ENCODE measurements at places on chromosomes 6 and 20. TPM values are rescaled to one million over a fixed set of nuclear protein-coding genes. Genes with fewer than 3 reads are reported as not detected.

Gene SAPCD1
- not detected for total RNA-seq

DNA sequence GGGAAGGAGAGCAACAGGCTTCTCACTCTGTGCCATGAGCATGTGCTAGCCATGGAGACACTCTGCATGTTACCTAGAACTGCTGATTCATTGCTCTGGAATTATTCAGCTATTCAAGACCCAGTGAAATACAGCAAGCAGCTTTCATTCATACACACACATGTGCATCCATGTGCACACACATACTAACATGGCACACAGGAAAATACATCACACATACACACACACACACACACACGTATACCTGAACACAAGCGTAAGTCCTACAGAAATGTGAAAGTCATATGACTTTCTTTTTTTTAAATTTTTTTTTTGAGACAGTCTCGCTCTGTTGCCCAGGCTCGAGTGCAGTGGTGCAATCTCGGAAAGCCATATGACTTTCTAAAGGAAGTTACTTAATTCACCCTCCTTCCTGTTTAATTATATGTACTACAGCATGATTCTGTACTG is 108.2 kb upstream of the NFATC2 start:
- peaks cover 5% of the 10 kb centered on the region for H3K4me1 ChIP-seq
- no peaks in the 10 kb centered on the region for H3K36me3 ChIP-seq
- no peak overlapping the region for H3K4me3 ChIP-seq
- no peak for DNase-seq
- no peak overlapping the region for H3K27ac ChIP-seq
- no peaks in the 10 kb centered on the region for H3K27me3 ChIP-seq

- peak overlapping the region; percentile 0 for H3K27ac ChIP-seq
- no peak overlapping the region for H3K4me3 ChIP-seq
- peaks cover 51% of the 10 kb centered on the region for H3K36me3 ChIP-seq
- peaks cover 47% of the 10 kb centered on the region for H3K4me1 ChIP-seq
- H3K27me3 ChIP-seq, result no peaks in the 10 kb centered on the region
Measured at GRCh38 chr6:7214468-7214867, 98.5 kb downstream of the SSR1 start.

DNA sequence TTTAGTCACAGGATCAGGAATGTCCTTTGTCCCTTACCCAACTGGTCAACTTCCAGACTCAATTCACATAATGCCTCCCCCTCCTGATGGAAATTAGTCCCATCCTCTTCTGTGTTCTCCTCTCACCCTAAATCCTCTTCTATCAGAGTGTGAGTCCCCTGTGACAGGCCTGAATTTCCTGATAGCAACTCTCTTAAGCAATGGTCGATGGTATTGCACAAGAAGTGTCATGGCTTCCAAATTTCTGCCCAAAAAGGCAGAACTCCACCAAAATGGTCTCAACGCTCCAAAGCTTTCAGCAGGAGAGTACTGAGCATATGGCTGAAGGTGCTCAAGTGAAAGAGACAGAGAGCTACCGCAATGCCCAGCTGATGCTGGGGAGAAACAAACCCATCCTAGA is 2.4 kb downstream of the PREP start:
- DNase-seq, result no peak
- no peaks in the 10 kb centered on the region for H3K27me3 ChIP-seq
- H3K27ac ChIP-seq, result no peak overlapping the region
- H3K36me3 ChIP-seq, result peaks cover 18% of the 10 kb centered on the region
- no peak overlapping the region for H3K4me3 ChIP-seq

- no peak overlapping the region for H3K4me3 ChIP-seq
- H3K27me3 ChIP-seq, result no peaks in the 10 kb centered on the region
- no peak overlapping the region for H3K27ac ChIP-seq
- DNase-seq, result peak; percentile 54
Measured at GRCh38 chr20:47795214-47795907, 10.1 kb upstream of the SULF2 start.

Gene TOMM6
- total RNA-seq, result 186 TPM

- H3K4me3 ChIP-seq, result no peak overlapping the region
- H3K36me3 ChIP-seq, result no peaks in the 10 kb centered on the region
- no peaks in the 10 kb centered on the region for H3K4me1 ChIP-seq
- H3K27me3 ChIP-seq, result no peaks in the 10 kb centered on the region
Measured at GRCh38 chr20:10404023-10404628, 29.9 kb downstream of the MKKS start.

Gene SLC35B3
- 7.3 TPM for total RNA-seq

DNA sequence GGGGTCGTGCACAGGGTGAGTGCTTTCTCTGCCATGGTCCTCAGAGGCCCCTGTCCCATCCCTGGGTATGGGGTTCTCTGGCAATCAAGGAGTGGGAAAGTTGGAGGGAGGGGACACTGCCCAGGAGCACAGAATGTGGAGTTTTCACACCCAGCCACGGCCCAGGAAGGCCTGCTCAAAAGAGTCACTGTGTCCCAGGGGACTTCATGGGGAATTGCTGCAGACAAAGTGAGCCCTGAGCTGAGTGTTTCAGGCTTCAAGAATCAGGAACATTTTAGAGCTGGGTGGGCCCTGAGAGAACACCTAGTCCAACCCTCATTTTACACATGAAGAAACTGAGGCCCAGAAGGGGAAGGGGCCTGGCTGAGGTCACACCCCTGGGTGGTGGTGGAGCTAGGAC is 5.7 kb downstream of the MAPK13 start:
- DNase-seq, result no peak
- no peaks in the 10 kb centered on the region for H3K36me3 ChIP-seq
- no peak overlapping the region for H3K4me3 ChIP-seq
- H3K27ac ChIP-seq, result no peak overlapping the region

DNA sequence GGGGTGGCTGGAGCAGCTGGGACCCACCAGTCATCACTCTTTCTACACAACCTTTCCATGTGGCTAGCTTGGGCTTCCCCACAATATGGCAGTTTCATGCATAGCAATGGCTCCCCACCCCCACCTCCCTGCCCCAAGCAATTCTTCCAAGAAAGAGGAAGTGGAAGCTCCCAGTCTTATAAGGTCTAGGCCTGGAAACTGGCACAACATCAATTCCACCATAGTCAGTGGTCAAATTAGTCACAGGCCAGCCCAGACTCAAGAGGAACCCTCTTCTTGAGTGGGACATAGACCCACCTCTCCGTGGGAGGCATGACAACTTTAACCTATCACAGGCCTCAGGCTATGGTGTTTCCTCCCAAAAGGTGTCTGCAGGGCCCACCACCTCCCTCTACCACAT is 17.7 kb downstream of the TGM6 start:
- no peak for DNase-seq
- H3K27me3 ChIP-seq, result peaks cover 4% of the 10 kb centered on the region
- H3K4me1 ChIP-seq, result no peaks in the 10 kb centered on the region
- no peak overlapping the region for H3K27ac ChIP-seq

Gene TP53TG5
- total RNA-seq, result not detected

DNA sequence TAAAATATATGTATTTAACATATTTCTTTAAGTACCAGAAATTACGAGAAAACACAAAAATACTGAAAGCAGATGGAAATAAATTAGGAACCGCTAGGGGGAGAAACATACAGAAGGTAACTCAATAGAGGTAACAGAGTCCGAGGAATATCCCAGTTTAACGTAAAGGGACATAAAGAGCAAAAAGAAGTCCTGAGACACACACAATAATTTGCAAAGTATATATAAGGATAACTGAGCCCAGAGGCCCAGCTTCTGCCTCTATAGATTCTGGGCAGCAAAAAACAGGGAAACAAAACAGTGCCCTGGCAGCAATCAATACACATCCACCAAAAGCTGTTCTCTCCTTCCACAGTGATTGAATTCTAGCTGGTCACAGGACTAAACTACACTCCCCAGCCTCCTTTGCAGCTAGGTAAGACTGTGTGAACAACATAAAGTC is 15.1 kb downstream of the TBC1D32 start:
- DNase-seq, result no peak
- no peaks in the 10 kb centered on the region for H3K27me3 ChIP-seq
- H3K4me3 ChIP-seq, result peak overlapping the region; percentile 30
- no peaks in the 10 kb centered on the region for H3K36me3 ChIP-seq
- no peak overlapping the region for H3K27ac ChIP-seq

DNA sequence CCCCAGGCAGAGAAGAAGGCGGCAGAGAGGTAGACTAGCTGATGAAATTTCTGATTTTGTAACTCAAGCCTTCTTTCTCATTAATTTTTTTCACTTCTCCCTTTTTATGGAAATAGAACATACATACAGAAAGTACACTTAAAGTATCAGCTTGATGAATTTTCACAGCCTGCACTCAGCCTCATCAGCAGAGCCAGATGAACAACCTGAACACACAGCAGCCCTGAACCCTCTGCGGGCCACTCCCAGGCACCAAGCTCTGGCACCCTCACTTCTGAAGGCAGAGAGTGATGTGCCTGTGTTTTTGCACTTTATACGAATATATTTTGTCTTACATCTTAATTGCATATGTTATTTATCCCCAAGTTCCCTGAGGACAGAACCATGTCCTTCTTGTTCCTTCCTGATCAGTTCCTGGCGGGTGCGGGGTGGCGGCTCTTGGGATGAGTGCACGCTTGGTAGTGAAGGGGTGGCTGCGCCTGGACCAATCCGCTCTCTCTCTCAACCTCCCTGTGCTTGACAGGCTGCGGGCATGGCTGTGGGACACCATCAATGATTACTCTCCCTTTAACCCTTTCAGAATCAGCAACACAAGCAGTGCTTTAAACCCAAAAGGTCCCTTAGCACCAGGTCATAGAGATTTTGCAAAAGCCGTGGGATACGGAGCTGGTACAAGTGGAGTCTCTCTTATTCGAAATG is 34.8 kb upstream of the AFDN start:
- no peak overlapping the region for H3K27ac ChIP-seq
- H3K4me1 ChIP-seq, result peaks cover 10% of the 10 kb centered on the region
- DNase-seq, result no peak
- no peaks in the 10 kb centered on the region for H3K27me3 ChIP-seq
- H3K4me3 ChIP-seq, result no peak overlapping the region
- no peaks in the 10 kb centered on the region for H3K36me3 ChIP-seq

- no peaks in the 10 kb centered on the region for H3K4me1 ChIP-seq
- no peaks in the 10 kb centered on the region for H3K27me3 ChIP-seq
- H3K36me3 ChIP-seq, result peaks cover 89% of the 10 kb centered on the region
- H3K4me3 ChIP-seq, result no peak overlapping the region
- no peak for DNase-seq
Measured at GRCh38 chr6:44422531-44422930, 35.0 kb downstream of the CDC5L start.

- no peak overlapping the region for H3K4me3 ChIP-seq
- H3K27ac ChIP-seq, result no peak overlapping the region
- H3K4me1 ChIP-seq, result no peaks in the 10 kb centered on the region
- H3K27me3 ChIP-seq, result no peaks in the 10 kb centered on the region
- H3K36me3 ChIP-seq, result no peaks in the 10 kb centered on the region
Measured at GRCh38 chr6:131688286-131688685, 12.9 kb downstream of the OR2A4 start.

- no peaks in the 10 kb centered on the region for H3K36me3 ChIP-seq
- H3K4me1 ChIP-seq, result no peaks in the 10 kb centered on the region
- H3K27me3 ChIP-seq, result no peaks in the 10 kb centered on the region
- H3K4me3 ChIP-seq, result no peak overlapping the region
- no peak for DNase-seq
Measured at GRCh38 chr20:59802018-59802417, 131.4 kb downstream of the SYCP2 start.

Gene RNF182
- total RNA-seq, result 0.75 TPM

DNA sequence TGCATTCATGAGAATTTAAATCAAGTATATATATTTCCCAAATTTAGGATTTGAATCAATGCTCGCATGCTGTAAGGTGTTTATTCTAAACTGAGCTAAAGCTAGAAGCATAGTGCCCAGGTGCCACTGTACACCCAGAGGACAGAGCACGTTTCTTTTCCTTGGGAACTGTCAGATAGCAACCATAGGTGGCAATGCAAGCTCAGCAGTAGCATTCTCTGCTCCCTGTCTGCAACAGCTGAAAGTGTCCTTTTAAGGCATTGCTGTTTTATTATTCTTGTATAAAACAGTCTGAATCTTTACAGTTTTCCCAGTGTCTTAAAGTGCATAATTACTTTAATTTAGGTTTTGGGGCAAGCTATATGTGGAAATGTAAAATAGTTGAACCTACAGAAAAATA is 443.4 kb upstream of the MMS22L start:
- no peaks in the 10 kb centered on the region for H3K27me3 ChIP-seq
- no peaks in the 10 kb centered on the region for H3K36me3 ChIP-seq
- H3K27ac ChIP-seq, result no peak overlapping the region
- H3K4me3 ChIP-seq, result no peak overlapping the region
- DNase-seq, result no peak
- no peaks in the 10 kb centered on the region for H3K4me1 ChIP-seq

Gene NAA20
- 68.3 TPM for total RNA-seq

Gene CCDC170
- 0.30 TPM for total RNA-seq

DNA sequence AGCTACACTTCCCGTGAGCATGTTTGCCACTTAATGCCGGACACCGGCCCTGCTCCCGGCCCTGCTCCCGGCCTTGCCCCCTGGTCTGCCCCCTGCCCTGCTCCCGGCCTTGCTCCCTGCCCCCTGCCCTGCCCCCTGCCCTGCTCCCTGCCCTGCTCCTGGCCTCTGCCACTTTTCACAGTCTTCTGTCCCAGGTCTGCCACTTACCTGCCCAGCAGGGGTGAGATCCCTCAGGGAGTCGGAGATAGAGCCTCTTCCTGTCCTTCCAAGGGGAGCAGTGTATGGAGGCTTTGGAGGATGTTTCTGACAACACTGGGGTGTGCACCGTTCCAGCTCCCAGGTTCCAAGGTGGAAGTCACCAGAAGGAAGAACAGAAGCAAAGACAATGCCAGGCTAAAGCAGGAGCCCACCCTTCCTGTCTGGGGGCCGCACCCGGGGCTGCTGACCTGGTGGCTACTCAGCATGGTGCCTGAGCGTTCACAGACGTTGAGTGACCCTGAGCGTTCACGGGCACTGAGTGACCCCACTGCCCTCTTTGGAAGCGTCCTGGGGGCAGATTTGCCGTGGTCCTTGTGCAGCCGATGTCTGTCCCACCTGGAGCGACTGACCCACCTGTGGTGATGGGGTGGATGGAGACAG is 199.8 kb downstream of the DLL1 start:
- no peak overlapping the region for H3K27ac ChIP-seq
- H3K27me3 ChIP-seq, result no peaks in the 10 kb centered on the region
- no peak overlapping the region for H3K4me3 ChIP-seq
- DNase-seq, result no peak

DNA sequence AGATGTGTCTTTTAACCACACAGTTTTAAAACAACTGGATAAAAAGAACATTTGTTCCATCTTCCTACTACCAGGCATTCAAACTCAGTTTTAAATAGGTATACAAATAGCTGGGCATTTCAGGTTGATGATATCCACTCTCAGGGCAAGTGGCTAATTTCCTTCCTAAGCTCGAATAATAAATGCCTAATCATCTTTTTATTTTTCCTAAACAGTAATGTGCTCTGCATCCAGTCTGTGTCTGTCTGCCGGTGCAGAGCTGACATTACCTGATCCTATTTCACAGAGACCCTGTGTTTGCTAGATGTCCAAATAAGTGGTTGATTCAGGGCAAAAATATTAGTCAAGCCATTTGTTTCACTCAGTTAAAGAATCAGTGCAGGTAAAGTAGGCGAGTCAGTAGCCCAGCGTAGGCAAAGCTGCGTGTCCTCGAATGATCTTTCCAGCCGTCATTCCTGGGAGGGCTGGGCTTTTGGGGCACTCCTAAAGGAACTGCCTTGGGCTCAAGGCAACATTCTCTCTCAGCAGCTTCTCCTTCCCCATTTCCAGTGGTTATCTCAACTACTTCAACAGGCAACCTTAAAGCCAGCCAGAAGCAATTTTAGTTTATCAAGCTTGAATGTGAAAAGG is 74.2 kb upstream of the BMP2 start:
- no peaks in the 10 kb centered on the region for H3K4me1 ChIP-seq
- no peak overlapping the region for H3K27ac ChIP-seq
- no peaks in the 10 kb centered on the region for H3K27me3 ChIP-seq
- H3K4me3 ChIP-seq, result no peak overlapping the region
- DNase-seq, result no peak

- DNase-seq, result no peak
- no peak overlapping the region for H3K4me3 ChIP-seq
- no peaks in the 10 kb centered on the region for H3K27me3 ChIP-seq
- H3K4me1 ChIP-seq, result no peaks in the 10 kb centered on the region
Measured at GRCh38 chr20:20491110-20491783, 123.3 kb downstream of the INSM1 start.

Gene RAB44
- not detected for total RNA-seq
